Esophagus muscularis mucosa (tissue), 4 donors: ENCODE measurements at places on chromosomes 12 and 14. TPM values are rescaled to one million over a fixed set of nuclear protein-coding genes. Genes with fewer than 3 reads are reported as not detected.

Gene PIANP
- 0.42 TPM for total RNA-seq

Gene PKP2
- total RNA-seq: 1.3 TPM

DNA sequence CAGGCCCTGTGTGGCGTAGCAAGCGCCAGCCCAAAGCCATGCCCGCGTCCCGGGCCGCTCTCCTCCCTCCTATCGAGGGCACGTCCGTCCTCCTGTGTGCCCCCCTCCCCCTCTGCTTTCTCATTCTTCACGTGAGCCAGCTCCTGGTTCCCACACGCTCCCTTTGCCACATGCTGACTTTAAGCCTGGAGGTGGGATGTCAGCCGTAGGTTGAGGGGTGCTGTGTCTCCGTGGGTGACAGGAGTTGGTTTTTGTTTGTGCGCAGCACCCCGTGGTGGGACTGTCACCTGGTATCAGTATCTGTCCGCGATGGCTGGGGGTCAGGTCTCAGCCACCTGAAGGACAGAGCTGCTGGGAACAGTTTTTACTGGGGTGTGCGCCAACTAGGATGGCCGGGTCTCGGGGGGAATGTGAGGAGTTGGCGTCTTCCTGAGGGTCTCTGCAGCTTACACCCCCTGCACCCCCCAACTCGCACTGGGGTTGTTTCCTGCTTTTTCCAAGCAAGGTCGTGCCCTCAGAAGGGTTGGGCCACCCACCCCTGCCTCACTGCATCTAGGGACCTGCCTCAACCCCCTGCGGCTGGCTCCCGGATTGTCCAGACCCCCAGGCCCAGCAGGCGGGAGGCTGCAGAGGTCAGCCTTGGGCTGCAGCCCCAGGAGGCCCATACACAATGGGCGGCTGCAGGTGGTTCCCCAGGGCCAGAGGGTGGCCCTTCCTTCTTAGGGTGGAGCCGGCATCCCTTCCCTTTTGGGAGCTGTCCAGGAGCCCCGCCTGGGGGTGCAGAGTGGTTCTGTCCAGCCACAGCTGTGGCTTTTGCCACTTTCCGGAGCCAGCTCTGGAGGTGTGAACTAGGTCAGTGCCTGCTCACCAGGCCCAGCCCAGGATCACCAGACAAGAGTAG is 7.3 kb downstream of the ULK1 start:
- H3K27ac ChIP-seq: no peak overlapping the region
- H3K27me3 ChIP-seq: no peaks in the 10 kb centered on the region
- H3K36me3 ChIP-seq: peaks cover 13% of the 10 kb centered on the region
- peak overlapping the region; percentile 11 for H3K4me3 ChIP-seq
- H3K4me1 ChIP-seq: peaks cover 90% of the 10 kb centered on the region
- DNase-seq: no peak

- DNase-seq: no peak
- H3K36me3 ChIP-seq: no peaks in the 10 kb centered on the region
- no peak overlapping the region for H3K27ac ChIP-seq
- no peak overlapping the region for H3K4me3 ChIP-seq
- H3K27me3 ChIP-seq: no peaks in the 10 kb centered on the region
Measured at GRCh38 chr12:66776974-66777373, 98.1 kb upstream of the GRIP1 start.
